ENCODE measurements at places on chromosomes 7 and 10.

GRCh38 chr7:82690929-82691328, 247.4 kb upstream of the CACNA2D1 start:
- DNase-seq = no peak

- DNase-seq = peak; percentile 48
Measured at GRCh38 chr7:101676956-101677355, 47.9 kb upstream of the MYL10 start.

- DNase-seq = no peak
Measured at GRCh38 chr10:69045441-69046300, 42.2 kb upstream of the SRGN start.

- no peak for DNase-seq
Measured at GRCh38 chr7:39168403-39169098, 190.8 kb downstream of the POU6F2 start.

- DNase-seq = no peak
Measured at GRCh38 chr10:43957267-43958070, 308.8 kb upstream of the ZNF32 start.

GRCh38 chr7:1248143-1248915, 15.7 kb downstream of the UNCX start:
- DNase-seq = no peak

- DNase-seq = no peak
Measured at GRCh38 chr7:37045681-37046179, 321.4 kb upstream of the AOAH start.

GRCh38 chr7:70777251-70777650, 354.7 kb upstream of the GALNT17 start:
- no peak for DNase-seq

GRCh38 chr7:106621393-106622132, 39.4 kb downstream of the CCDC71L start:
- DNase-seq = no peak

DNA sequence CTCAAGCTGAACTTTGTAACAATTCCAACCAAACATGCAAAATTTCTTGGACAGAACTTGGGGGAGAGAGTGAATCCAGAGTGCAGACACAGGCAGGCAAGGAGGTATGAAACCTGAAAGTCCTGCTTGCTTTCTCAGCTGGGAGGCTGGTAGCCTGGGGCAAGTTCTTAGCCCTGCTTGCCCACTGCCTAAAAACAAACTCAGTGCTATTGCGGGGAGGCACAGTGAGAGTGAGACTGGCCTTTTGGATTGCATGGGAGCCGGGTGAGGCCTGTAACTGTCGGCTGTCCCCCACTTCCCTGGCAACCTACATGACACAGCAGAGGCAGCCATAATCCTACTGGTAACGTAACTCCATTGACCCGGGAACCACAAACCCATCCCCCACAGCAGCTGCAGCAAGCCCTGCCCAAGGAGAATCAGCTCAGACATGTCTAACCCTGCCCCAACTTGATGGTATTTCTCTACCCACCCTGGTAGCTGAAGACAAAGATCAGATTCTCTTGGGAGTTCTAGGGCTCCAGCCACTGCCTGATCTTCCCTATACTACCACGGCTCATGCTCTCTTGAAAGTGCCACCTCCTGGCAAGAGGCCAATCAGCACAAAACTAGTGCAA, 663.6 kb downstream of the GRM8 start:
- DNase-seq = no peak

GRCh38 chr7:28483112-28483511, 70.8 kb downstream of the CREB5 start:
- no peak for DNase-seq

- DNase-seq = no peak
Measured at GRCh38 chr7:30144657-30145306, 10.0 kb downstream of the MTURN start.

DNA sequence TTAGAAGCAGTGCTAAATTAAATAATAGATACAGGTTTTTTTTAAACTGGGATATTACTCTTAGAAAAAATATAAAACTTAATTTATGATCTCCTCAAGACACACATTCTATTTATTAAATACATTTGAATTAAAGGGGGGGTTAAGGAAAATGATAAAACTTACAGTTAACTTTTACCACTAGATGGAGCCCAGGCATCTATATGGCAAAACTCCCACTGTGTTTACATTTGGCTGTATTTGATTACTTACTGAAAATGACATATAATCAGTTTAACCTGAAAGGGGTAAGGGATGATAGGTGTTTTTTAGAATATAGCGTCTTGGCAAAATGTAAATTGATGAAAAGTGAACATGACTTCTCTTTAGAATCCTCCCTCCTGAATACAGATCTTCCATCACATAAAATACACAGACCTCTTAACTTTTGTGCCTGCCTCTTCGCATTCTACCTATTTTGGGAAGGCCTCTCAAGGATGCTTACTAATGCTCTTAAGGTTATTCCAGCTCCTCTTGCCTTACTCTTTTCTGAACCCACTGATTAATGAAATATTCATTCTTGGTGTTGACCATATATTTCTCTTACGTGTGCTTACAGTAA, 235.7 kb downstream of the AGMO start:
- DNase-seq = peak; percentile 29

DNA sequence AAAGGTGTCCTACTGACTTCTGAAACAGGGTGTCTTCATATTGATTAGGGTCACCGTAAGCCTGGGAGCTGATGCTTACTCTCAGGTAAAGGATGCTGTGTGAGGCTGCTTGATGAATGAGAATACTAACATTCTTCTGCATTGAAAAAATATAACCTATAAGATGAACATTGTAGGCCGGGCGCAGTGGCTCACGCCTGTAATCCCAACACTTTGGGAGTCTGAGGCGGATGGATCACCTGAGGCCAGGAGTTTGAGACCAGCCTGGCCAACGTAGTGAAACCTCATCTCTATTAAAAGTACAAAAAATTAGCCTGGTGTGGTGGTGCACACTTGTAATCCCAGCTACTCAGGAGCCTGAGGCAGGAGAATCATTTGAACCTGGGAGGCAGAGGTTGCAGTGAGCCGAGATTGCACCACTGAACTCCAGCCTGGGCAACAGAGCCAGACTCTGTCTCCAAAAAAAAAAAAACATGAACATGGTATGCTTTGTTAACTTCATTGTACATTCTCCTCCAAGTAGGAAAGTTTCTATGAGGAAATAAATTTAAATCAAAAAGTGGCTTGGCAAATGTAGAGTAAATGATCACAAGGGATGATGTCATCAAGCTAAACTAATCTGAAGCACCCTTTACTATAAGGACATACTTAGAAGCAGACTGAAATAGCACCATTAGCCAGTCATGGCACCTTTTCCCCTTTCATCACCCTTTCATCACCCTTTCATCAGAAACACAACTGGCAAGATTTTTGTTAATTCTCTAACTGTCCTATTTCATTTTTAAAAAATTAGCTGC, 1.5 kb upstream of the BRAF start:
- DNase-seq = no peak

DNA sequence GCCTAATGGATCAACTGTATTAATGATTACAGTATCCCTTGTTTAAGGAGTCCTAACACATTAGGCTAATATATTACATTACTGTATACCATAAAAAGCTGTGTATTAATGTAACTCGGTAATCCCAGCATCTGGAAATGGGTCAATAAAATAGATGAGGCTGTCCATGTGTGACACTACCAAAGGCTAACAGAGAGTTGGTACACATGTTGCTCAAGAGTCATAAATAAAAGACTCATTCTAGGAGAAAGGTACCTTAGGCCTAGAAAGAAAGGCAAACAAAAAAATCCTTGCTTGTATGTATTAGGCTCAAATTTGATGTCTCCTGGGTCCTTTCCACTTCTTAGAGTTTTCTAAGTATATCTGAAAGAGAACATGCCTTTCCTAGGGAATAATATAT, 14.6 kb downstream of the MCMBP start:
- DNase-seq = no peak

- peak; percentile 13 for DNase-seq
Measured at GRCh38 chr7:127252377-127252713, 396 bp downstream of the GRM8 start.

DNA sequence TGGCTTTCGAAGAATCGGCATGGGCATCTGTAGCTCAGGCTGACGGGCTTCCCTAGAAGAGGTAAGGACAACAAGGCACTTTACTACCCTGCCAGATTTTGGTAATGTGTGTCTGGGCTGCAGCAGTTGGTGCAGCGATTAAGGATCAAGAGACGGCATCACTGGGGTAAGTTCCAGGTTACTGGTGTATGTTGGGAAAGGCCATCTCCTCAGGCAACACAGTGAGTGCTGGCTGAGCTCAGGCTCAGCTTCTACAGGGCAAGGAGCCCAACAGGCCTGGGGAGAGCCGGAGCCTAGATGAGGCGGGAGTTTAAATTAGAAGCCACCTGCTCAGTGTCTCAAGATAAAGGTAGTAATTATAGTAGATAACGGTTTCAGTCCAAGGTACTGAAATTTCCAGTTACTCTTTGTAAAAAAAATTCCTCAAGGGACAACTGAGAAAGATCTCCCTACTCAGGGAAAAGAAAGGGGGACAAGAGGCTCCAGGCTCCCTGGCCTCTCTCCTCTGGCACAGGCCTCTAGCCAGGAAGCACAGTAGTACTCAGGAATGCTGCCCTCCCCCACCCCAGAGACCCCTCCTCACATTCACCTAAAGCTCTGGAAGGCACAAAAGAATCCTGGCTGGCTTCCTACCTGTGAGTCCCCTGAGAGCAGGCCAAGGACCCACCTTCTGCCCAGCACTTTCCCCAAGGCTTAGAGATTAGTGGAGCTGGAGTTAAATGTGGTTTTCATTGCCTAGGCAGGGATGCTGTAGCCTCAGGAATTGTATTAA, 3.9 kb downstream of the CXCL12 start:
- no peak for DNase-seq

DNA sequence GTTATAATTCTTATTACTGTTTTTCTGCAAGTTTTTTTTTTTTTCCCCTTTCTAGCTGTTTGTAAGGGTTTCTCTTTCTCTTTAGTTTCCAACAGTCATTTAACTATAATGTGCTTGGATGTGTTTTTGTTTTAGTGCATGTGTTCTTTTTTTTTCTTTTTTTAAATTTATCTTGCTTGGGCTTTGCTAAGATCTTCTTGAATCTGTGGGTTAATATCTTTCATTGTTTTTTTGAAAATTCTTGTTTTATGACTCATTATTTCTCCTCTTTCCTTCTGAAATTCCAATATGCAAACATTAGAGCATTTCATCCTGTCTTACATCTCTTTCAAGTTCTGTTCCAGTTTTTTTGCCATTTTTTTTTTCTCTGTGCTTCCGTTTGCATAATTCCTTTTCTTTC, 5.7 kb upstream of the HK1 start:
- DNase-seq = no peak

GRCh38 chr7:24874791-24875190, 105.2 kb downstream of the OSBPL3 start:
- no peak for DNase-seq

DNA sequence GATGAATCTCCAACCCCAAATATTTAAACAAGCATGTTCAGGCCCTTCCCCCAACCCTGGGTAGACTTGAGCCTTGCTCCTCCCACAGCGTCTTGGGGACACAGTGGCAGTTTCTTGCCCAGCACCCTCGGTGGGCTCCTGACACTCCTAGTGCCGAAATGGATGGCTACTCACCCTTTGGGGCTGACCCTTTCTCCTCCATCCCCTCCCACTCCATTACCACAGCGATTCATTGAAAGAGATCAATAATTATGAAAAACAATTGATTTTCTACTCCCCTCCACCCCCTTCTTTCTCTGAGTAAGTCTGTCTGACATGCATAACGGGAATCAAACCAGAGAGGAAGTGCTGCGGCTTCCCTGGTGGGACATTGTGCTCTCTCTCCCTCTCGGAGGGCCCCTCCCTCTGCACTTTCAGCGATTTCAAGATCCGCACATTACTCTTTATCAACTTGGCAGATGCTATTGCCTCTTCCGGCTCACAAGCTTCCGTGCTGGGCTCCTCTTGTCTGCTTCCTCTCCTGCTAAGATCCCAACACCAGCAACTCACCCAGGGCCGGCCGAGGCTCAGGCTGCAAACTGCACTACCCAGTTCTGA, 79.0 kb upstream of the PLXNA4 start:
- no peak for DNase-seq

- DNase-seq = no peak
Measured at GRCh38 chr10:62008946-62009345, 107.4 kb downstream of the ARID5B start.

- no peak for DNase-seq
Measured at GRCh38 chr7:151570366-151570915, 50.7 kb upstream of the RHEB start.

DNA sequence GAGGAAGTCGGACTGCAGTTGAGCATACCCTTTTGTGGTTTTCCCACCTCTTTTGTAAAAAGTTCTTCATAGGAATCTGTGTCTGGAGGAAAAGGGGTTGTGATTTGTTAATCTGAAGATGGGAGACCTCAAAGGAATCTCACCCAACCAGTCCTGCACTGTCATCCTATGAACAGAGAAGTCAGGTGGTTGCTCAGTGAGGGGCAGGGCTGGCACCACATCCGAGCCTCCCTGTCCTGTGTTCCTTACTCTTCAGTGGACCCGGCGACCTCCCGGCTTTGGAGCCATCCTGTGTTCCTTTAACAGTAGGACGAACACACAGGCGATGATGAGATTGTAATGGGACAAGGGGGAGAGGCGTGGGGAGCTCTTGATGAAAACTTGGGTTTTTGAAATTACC, 2.8 kb upstream of the MGMT start:
- DNase-seq = no peak

DNA sequence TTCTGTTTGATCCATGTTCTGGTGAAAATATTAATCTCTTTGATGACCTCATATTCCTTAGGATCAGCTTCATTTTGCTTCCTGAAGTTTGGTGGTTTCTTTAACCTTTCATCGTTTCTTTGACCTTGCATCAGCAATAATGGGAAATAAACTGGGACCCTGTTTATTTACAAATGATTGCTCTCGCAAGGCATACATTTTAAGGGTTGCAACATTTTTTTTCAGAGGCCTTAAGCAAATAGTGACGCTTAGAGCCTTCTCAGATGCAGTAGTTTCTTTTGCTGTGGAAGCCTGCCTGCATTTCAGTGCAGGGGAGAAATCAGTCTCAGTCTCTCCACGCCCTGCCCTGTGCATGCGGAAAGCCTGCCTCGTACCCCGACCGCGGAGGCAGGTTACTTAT, 139.1 kb upstream of the NPS start:
- DNase-seq = no peak

- no peak for DNase-seq
Measured at GRCh38 chr7:41185851-41186250, 517.0 kb downstream of the INHBA start.

DNA sequence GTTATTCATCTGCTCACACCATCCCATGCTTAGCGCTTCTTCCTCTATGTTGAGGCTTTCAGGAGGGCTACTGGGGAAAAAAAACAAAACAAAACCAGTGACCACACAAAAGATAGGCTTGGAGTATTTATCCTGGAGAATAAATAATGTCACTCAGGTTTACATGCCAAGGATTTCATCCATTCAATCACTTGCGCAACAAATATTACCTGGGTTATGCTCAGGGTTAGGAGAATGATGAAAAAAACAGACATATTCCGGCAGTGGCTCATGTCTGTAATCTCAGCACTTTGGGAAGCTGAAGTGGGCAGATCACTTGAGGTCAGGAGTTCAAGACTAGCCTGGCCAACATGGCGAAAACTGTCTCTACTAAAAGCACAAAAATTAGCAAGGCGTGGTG, 3.3 kb upstream of the ELOVL3 start:
- DNase-seq = no peak

- no peak for DNase-seq
Measured at GRCh38 chr7:140209866-140210609, 33.3 kb upstream of the KDM7A start.
